Activated CD8-positive, alpha-beta memory T cell treated with anti-CD3 and anti-CD28 coated beads for 1 hour (primary cell): ENCODE measurements at places on chromosomes 6 and 20.

- no peak for DNase-seq
Measured at GRCh38 chr20:62707276-62707920, 1.2 kb upstream of the NTSR1 start.

DNA sequence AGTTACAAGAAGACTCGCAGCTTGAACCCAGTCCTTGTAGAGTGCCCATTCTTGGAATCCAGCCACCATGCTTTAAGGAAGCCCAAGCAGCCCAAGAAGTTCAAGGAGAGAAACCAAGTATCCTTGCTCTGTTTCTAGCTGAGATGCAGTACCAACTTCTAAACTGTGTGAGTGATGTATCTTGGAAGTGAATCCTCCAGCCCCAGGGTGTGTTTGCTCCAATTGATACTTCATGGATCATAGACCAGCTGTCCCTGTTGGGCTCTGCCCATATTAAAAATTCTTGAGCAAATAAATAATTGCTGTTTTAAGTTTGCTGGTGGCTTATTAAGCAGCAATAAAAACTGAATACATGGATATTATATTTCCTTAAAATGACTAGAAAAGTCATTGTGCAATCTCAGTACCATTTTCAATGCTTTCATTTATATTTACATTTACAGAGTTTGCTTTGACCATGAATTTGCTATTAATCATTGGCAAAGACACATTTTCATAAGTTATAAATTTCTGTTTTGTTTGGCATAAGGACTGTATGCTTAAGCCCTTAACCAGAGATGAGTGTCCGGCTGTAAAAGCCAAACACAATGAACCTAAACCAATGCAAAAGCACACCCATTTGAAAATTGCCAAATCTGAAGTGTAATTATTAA is 9.2 kb downstream of the SPTLC3 start:
- DNase-seq = no peak

DNA sequence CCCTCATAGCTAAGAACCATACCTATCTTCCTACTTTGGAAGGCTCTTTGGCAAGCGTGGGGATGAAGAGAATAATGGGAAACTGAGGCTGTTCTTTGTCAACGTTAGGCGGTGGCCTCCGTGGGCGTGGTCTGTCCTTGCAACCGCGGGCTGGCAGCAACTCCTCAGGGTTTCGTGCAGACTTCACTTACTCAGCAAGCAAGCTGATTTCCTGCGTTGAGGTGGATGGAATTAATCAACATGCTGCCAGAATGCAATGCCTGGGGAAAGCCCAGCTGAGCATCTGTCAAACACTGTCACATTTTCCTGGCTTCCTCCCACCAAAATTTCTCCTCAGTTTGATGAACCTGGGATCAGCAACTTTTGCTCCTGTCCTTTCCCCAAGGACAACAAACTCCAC is 9.2 kb upstream of the IL17F start:
- no peak for DNase-seq

DNA sequence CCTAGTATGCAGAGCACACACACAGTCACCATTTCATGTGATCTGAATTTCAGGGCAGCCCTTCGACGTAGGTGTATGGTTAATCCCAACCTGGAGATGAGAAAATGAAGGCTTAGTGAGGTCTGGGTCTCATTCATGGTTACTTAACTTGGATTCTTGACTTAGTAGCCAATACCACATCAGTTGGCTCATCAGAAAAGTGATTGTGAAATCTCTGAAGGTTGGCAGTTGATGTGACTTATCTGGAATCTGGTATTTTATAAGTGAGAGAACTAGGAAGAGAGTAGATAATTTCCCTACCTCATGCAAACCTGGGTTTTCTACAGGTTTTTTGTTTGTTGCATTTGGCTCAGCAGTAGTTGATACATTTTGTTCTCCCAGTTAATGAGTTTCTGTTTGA is 123.7 kb downstream of the CCDC170 start:
- no peak for DNase-seq

- no peak for DNase-seq
Measured at GRCh38 chr6:32370505-32370904, 1.2 kb downstream of the TSBP1 start.
